Calu3 (cell line): ENCODE measurements at places on chromosomes 12 and 14. TPM values are rescaled to one million over a fixed set of nuclear protein-coding genes. Genes with fewer than 3 reads are reported as not detected.

GRCh38 chr12:98137278-98137677 lies 378.1 kb upstream of the TMPO start:
- H3K4me1 ChIP-seq: no peaks in the 10 kb centered on the region
- no peak for DNase-seq
- no peak overlapping the region for H3K27ac ChIP-seq
- H3K4me3 ChIP-seq: no peak overlapping the region
- peaks cover 23% of the 10 kb centered on the region for H3K27me3 ChIP-seq

DNA sequence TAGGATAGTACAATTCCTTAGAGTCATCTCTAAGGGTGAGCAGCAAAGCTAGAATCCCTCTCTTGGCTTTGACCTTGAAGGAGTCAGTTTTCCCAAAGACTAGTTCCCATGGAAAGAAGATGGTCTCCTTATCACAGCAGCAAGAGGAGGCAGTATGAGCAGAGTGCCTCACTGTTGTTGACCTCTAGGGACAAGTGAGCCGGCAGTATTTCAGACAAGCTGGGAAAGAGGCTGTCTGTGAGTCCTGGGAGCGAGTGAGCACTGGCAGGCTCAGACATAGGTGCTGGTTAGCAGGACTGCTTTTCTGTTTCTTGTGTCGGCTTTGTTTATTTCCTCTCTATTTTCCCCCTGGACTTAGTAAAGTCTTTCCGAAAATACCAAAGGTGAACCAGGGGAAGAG lies 60.7 kb downstream of the NTF3 start:
- H3K4me1 ChIP-seq: no peaks in the 10 kb centered on the region
- no peak overlapping the region for H3K27ac ChIP-seq
- no peaks in the 10 kb centered on the region for H3K36me3 ChIP-seq
- no peaks in the 10 kb centered on the region for H3K27me3 ChIP-seq
- no peak overlapping the region for H3K4me3 ChIP-seq

GRCh38 chr14:100401031-100401692 lies 78.0 kb downstream of the SLC25A47 start:
- no peaks in the 10 kb centered on the region for H3K36me3 ChIP-seq
- no peak overlapping the region for H3K27ac ChIP-seq
- peaks cover 7% of the 10 kb centered on the region for H3K4me1 ChIP-seq
- no peaks in the 10 kb centered on the region for H3K27me3 ChIP-seq
- H3K4me3 ChIP-seq: no peak overlapping the region

DNA sequence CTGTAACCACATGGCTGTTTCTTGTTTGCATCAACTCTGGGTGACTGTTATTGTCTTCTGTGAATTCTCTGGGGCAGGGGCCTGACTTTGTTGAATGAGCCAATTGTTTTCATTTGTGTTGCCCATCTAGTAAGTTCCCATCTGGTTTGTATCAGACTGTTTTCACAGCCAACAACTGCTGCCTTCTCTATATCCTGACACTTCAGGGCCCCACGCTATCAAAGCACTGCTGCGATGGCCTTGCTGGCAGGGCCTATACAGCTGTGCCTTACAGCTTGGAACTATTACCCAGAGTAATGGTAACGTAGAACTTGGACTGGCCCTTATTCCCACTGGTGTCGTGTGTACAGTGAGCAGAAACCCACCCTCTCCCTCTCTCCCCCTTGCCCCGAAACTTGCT lies 104.3 kb upstream of the DACT1 start:
- no peaks in the 10 kb centered on the region for H3K36me3 ChIP-seq
- H3K27ac ChIP-seq: no peak overlapping the region
- DNase-seq: no peak
- H3K27me3 ChIP-seq: no peaks in the 10 kb centered on the region
- no peaks in the 10 kb centered on the region for H3K4me1 ChIP-seq

DNA sequence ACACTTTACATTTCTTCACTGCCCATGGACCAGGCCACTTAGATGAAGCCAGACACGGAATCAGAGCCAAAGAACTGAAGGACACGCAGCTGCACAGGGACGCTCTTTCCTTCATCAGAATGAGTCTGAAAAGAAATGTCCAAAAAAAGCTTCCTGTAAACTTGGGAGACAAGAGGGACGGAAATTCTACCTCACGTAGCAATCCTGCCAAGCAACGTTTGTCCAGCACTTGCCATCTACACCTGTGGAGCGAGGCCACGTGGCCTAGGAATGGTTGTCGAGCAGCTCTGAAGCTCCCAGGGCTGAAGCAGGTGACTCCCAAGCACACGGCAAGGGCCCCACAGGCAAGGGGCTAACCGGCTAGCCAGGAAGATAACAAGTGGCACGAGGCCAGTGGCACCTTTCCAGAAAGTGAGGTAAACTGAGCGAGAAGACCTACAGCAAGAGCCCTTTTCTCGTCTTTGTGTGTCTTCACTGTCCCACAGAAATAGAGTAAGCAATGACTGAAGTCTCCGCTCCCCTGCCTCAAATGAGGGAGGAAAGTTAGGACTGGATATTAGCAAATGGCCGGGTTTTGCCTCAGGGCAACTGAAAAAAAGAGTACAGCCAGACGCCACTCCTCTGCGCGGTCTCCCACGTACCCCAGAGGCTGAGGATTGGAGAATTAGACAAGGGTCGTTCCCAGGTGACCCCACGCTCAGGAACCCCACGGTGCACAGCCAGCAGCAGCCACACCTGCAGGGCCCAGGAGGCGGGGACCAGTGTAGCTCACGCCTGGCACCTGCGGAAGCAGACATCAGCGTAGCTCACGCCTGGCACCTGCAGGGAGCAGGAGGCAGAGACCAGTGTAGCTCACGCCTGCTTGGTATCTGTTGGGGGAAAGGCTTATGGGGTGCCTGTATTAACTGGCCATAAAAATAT lies 7.7 kb downstream of the ZNF605 start:
- DNase-seq: no peak

GRCh38 chr12:105235732-105236476 lies at the start of gene APPL2:
APPL2 (minus strand) TSS chr12:105236174; CDS start chr12:105236012, 162 bp downstream.
- H3K4me1 ChIP-seq: peaks cover 33% of the 10 kb centered on the region
- H3K36me3 ChIP-seq: peaks cover 26% of the 10 kb centered on the region
- H3K27ac ChIP-seq: peak within 1 kb of the TSS; percentile 72

DNA sequence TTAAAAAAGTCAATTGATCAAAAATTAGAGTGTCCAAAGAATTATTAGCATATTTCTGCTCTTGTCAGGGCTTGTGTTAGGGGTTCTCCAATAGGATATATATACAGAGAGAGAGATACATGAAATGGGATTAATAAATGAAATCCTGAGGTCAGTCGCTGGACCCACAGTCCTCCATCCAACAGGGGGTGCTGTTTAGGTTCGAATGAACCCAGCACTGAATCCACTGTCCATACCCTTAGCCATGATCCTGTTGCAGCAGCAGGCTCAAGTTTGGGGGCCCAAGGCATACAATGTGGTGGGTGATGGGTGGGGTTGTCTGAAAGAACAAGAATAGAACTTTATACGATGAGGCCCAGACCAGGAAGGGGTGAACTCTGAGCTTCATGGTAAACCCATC lies 780 bp upstream of the MYO1H start:
- no peaks in the 10 kb centered on the region for H3K36me3 ChIP-seq
- DNase-seq: no peak
- no peak overlapping the region for H3K27ac ChIP-seq
- peaks cover 61% of the 10 kb centered on the region for H3K27me3 ChIP-seq
- no peaks in the 10 kb centered on the region for H3K4me1 ChIP-seq

GRCh38 chr12:68378872-68379606 lies 46.9 kb upstream of the MDM1 start:
- no peak for DNase-seq
- peaks cover 20% of the 10 kb centered on the region for H3K27me3 ChIP-seq
- H3K27ac ChIP-seq: no peak overlapping the region
- no peaks in the 10 kb centered on the region for H3K4me1 ChIP-seq
- no peak overlapping the region for H3K4me3 ChIP-seq

DNA sequence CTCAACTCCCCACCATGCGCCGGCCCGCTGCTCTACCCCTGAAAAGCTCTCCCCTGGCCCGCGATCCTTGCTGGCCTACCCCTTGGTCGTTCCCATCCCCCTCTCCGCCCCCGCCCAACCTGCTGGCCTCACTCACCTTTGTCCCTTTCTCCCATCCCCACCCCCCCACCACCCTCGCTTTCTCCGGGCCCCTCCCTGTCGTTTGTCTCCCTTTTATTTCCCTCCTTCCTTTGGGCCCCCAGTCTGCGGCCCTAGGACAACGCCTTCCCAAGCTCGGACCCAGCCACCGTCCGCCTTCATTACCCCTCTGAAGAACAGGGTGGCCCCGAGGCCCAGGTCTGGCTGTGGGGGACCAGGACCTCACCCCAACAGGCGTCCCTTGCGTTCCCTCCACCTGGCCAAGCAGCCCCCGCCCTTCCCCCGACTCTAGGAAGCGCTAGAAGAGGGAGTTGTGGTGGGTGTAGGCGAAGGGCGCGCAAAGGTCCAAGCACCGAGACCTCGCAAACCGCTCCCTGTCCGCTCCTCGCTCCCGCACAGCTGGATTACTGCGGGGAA lies 6.9 kb upstream of the SLC7A7 start:
- H3K27ac ChIP-seq: peak overlapping the region; percentile 94
- H3K36me3 ChIP-seq: peaks cover 31% of the 10 kb centered on the region
- H3K4me1 ChIP-seq: peaks cover 55% of the 10 kb centered on the region
- no peaks in the 10 kb centered on the region for H3K27me3 ChIP-seq
- peak; percentile 32 for DNase-seq

- H3K4me3 ChIP-seq: no peak overlapping the region
- H3K36me3 ChIP-seq: peaks cover 24% of the 10 kb centered on the region
- DNase-seq: no peak
These were observed 31.9 kb downstream of the ETNK1 start for GRCh38 chr12:22656831-22657230.

- no peak for DNase-seq
- H3K27me3 ChIP-seq: no peaks in the 10 kb centered on the region
- no peak overlapping the region for H3K27ac ChIP-seq
- no peaks in the 10 kb centered on the region for H3K4me1 ChIP-seq
These were observed 30.5 kb upstream of the SLC10A1 start for GRCh38 chr14:69827560-69827959.

DNA sequence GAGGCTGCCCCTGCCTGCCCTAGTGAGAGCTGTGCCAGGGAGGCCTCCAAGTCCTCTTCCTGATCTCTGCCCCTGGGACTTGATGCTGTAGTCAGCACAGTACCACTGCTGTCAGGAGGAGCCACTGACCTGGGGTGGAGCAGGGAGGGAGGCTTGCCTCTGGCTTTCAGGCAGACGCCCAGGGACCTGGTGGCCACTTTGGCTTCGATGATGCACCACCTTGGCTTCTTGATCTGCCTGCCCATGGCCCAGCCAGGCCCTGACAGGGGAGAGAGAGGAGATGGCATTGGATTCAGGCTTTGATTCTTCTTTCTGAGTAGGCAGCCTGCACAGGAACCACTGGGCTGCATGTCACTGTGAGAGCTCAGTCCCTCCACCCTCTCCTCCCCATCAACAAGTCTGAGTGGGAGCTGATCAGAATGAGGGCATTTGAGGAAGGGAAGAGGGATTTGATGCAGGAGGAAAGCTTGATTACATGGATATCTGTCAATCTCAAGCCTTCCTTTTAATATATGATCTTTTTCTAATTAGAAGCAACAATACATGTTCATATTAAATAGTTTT lies 24.7 kb downstream of the TMEM63C start:
- no peak overlapping the region for H3K4me3 ChIP-seq
- no peaks in the 10 kb centered on the region for H3K36me3 ChIP-seq
- DNase-seq: no peak
- H3K27ac ChIP-seq: no peak overlapping the region

- no peak for DNase-seq
- no peak overlapping the region for H3K27ac ChIP-seq
- H3K36me3 ChIP-seq: no peaks in the 10 kb centered on the region
These were observed 53.5 kb upstream of the RD3L start for GRCh38 chr14:103995876-103996275.

REC8 gene
- total RNA-seq: 37.5 and 42.7 TPM in 2 replicates

CCDC177 gene
- not detected in 2 replicates for total RNA-seq

PKP2 gene
- 54.2 and 61.1 TPM in 2 replicates for total RNA-seq

PZP gene
- total RNA-seq: not detected in 2 replicates

MRPL52 gene
- total RNA-seq: 110 and 111 TPM in 2 replicates

DAO gene
- not detected in 2 replicates for total RNA-seq
